Lower lobe of right lung (tissue), 2 donors: ENCODE measurements at places on chromosomes 4 and X. TPM values are rescaled to one million over a fixed set of nuclear protein-coding genes. Genes with fewer than 3 reads are reported as not detected.

GRCh38 chrX:19882066-19882775, 5.2 kb downstream of the SH3KBP1 start:
- DNase-seq: no peak

GRCh38 chr4:113695328-113696169, 66.0 kb downstream of the CAMK2D start:
- DNase-seq: no peak

GRCh38 chrX:151973851-151974335, 583 bp downstream of the GABRE start:
- DNase-seq: peak; percentile 53

DNA sequence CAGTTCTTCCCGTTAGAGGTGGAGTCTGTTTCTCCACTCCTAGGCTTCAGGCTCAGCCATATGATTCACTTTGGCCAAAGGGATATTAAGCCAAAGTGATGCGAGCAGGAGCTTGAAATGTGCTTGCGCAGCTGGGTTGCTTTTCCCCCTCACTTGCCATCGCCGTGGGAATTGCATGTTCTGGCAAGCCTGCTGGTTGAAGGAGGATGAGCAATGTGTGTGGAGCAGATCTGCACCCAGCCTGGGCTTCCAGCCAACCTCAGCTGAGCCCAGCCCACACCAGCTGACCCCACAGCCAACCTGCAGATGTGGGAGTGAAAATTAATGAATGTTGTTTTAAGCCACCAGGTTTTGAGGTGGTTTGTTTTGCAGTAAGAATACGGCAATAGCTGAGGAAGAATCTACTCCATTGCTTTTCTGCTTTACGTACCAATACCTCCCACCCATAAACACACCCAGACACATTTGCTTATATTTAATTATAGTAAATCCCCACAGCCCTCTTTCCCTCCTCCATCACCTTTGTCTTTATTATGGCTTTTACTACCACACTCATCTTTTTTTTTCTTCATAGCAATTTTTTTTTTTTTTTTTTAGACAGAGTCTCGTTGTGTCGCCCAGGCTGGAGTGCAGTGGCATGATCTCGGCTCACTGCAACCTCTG, 132.8 kb upstream of the FUNDC1 start:
- DNase-seq: no peak

SGCB gene
- total RNA-seq: 23.3 TPM

CTAG2 gene
- not detected for total RNA-seq
